ENCODE measurements at places on chromosomes 11 and 22.

DNA sequence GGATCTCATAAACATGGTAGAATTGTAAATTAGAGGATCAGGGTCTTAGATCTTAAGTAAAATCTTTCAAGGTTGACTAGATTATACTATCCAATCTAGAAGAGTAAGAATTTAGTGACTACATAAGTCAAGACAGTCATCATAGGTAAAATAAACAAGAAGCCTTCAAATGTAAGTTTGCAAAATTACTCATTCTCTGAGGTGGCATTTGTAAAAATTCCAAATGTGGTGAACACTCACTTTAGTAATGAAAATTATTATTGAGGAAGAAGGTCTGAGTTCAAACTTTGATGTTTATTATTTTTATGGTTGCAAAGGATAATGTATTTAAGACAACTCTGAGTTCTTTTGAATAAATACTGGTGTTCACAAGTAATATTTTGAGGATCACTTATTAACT is 4.6 kb downstream of the HYLS1 start:
- DNase-seq, result peak; percentile 67

DNA sequence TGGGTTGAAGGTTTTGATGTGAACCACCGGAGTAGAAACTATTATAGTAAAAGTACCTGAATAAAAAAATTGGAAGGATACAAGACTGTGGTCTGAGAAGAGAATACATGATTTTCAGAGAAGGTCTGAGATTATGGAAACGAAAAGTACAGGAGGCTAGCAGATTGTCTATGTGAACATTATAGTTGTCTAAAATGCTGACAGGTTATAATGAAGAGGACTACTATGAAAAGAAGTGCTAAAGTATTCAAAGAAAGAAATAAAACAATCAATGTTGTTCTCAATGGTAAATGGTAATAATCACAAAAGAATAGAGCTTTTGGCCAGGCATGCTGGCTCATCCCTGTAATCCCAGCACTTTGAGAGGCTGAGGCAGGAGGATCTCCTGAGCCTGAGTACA is 34.0 kb downstream of the RAB6A start:
- no peak for DNase-seq

DNA sequence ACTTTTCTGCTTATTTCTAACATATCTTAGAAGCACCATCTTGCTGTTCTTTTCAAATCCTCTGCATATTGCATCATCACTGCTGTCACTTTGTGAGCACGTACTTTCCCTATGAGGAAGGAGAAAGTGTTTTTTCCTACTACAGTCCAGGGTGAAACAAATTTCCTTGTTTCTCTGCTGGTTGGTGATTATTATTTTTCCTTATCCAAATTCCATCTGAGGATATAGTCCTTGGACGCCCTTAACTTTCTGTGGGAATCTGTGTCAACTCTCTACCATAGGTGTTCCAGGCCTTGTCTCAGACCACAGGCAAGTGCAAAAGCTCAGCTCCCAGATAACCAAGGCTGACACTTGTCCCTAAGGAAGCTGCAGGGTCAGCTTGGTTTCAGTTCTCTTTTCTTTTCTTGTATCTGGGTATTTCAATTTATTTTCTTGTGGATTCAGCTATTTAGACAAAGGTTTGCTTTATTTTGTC is 29.4 kb upstream of the LYVE1 start:
- DNase-seq, result no peak

DNA sequence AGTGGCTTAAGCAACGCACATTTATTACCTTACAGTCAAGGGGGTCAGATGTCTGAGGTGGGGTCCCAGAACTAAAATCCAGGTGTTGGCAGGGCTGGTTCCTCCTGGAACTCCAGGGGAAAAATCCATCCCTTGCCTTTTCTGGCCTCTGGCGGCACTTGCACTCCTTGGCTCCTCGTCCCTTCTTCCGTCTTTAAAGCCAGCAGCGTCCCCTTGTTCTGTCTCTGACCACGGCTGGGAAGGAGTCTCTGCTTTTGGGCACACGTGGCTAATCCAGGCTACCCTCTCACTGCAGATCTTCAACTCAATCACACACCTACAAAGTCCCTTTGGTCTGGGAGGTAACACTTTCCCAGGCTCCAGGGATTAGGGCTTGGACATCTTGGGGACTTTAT is 73.5 kb upstream of the WNT7B start:
- DNase-seq, result no peak

DNA sequence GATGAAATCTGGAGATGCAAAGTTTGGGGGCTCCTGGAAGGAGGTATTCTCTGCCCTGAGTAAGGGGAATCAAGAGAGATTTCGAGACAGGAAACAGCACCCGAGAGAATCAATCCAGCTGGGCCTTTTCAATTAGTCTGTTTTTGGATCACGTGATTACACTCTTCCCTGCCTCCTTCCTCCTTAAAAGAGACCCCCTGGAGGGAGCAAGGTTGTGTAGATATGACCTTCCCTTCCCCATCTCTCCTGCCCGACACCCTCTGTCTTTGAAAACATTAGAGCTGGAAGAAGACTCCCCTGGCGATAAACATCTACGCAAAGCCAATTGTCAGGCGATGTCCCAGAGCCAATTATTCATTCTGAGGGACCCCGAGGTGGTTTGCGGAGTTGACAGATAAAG is 407.9 kb downstream of the MIAT start:
- DNase-seq, result no peak

DNA sequence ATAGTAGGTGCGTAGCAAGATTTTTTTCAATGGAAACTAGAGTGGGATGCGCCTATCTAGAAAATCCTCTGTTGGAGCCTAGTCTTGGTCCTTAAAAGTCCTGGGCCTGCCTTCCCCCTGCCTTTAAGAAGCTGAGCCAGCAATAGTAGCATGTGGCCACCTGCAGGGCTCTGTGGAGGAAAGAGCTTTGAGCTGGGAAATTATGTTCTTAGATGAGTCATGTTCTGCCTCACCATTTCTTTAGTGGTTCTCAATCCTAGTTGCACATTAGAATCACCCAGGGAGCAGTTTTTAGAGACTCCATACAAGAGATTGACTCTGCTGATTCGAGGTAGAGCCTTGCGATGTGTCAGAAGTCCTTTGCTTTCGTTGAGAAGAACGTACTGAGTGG is 133.5 kb downstream of the COMMD9 start:
- DNase-seq, result no peak

- peak; percentile 58 for DNase-seq
Observed at GRCh38 chr11:60831143-60831500, 10.8 kb upstream of the CCDC86 start.

DNA sequence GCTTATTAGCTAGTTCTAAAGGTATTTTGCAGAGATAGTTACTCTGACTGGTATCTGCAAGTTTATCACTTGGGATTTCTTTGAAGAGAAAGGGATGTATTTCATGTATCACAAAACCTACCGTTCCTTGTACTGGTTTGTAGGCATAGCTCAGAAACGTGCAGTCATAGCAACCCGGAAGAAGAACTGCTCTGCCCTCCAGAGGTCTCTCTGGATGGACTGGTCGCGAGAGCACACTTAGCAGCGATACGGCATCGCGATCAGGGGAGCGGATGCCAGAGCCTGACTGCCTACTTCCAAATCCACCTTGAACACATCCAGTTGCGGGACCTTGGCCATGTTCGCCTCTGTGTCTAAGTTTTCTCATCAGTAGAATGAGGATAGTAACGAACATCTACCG is 143.3 kb downstream of the WNT7B start:
- DNase-seq, result no peak

- DNase-seq, result no peak
Observed at GRCh38 chr22:25448435-25449051, 115.9 kb upstream of the GRK3 start.

- DNase-seq, result no peak
Observed at GRCh38 chr11:61930933-61931332, 13.6 kb upstream of the RAB3IL1 start.

GRCh38 chr11:61392981-61393595 is 701 bp downstream of the TMEM216 start:
- no peak for DNase-seq

DNA sequence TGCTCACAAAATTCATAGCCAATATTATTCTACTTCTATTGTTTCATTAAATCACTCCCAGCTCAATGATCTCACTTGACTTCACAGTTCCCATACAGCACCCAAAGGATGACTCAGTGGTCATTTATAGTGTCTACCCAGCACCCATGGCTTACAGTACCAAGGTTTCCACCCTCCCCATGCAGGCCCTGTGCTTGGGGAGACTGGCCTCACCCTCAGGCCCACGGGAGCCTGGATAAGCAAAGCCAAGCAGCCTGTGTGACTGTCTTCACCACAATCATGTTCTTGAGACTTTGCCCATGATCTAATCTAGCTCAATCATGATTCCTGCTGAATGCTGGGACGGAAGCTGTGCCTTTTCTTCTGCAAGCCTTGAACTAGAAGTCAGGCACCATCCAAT is 97.6 kb downstream of the SLC36A4 start:
- no peak for DNase-seq

GRCh38 chr11:133082841-133083488 is 449.3 kb downstream of the OPCML start:
- no peak for DNase-seq
